ENCODE measurements at places on chromosomes 5 and 9.
A peak's percentile ranks its signal among the peaks of the same experiment; 100 is the strongest.

DNA sequence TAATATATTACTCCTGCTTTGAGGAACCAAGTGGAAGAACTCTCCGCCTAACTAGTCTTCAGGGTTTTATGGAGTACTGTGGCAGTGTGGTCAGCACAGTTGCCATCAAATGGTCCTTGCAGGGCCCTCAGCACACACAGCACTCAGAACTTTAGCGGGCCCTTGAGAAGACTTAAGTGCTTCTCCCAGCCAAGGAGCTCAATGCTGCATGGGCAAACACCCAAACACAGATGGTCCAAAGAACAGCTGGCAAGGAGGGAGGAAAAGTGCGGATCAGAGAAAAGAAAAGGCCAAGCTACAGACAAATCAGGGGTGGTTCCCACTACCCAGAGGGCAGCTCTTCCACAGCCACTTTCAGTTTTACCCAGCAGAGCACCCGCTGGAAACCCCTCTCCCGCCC is 98.6 kb downstream of the SPOCK1 start:
- DNase-seq, result no peak

DNA sequence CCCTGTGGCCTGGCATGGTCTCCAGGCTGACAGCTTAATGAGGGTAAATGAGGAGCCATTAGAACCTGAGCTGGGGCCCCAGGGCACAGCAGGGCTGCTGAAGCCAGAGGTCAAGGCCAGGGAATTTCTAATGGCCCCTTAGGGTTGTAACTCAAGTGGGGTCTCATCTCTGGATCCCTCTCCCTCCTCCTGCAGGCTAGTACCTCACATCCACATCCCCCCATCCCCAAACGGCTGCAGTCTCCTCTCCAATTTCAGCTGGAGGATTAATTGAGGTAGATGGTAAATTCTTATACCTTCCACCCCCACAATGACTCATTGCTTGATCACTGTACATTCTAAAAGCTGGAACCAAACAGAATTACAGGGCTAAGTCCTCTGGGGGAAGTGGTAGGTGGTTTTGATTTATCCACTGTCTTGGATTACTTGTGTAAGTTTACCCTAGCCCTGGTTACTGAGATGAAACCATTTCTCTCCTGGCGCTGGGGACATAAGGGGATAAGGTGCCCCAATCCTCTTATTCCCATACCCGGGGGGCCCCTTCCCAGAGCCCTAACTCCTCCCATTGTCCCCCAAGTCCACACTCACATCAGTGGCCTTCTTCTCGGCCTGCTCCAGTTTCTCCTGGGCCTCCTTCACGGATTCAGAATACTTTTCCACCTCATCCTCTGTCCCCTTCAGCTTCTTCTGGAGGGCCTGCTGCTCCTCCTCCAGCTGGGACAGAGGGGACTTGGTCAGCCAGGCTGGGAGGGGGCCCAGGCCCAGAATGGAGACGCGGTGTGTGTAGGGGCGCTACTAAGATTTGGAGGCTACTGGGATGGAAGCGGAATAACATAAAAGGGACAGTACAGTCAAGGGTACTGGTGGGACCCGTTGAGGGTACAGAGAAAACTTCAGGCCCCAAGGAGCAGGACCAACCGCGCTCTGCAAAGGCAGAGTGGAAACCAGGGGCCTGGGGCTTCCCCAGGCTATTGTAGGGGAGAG is 875 bp downstream of the TPM2 start:
- peak; percentile 67 for DNase-seq

DNA sequence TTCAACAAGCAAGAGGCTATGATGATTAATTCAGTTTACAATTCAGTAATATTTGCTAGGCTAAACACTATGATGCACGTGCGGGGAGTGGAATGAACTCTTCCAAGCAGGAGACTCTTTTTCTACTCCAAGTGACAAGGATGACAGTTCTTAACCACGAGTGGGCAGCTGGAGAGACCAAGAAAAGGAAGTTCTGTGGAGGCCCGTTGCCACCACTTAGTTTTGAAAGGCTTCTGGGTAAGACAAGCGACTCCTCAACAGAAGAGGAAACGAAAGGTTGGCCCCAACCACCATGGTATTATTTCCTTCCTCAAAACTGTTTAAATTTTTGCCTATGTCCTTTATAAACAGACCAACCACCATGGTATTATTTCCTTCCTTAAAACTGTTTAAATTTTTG is 2.8 kb downstream of the DCAF12 start:
- no peak for DNase-seq

DNA sequence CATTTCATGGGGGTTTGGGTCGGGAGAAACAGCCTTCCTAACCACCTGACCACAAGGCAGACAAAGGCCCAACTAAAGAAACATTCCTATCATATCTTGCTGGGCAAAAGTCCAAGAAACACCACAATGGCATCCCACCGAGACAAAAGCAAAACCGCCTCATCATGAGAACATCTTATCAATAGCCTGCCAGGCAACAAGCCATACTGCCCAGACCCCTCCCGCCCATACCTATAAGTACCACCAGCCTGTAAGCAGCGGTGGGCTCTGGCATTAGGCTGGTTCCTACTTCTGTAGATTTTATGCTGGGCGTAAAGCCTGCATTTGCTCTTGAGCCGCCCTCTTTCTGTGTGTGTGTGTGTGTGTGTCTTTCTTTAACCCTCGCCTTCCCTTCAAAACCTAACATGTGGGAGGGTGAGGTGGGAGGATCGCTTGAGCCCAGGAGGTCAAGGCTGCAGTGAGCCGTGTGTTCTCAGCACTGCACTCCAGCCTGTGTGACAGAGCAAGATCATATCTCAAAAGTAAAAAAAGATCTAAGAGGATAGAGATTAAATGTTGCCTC is 56.9 kb downstream of the PDE6A start:
- DNase-seq, result peak; percentile 89

GRCh38 chr5:146725025-146725424 is 153.5 kb downstream of the PPP2R2B start:
- DNase-seq, result no peak

GRCh38 chr5:499233-500209 is 24.7 kb downstream of the SLC9A3 start:
- no peak for DNase-seq

DNA sequence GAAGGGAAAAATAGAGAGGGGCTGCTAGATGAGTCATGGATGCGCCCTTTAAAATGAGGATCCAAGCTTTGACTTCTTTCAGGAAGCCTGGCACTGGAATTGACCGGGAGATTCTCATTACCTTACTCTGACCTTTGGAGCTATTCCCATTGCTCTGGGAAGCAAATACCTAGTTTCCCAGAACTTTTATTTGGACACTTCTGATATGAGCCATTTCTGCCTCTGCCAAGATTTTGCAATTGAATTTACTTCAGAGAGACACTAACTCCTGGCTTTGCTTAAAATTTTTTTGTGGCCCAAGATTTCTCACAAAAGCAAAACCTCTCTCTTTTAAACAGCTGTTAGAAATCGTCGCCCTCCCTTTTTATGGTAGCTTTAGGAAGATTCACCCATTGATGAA is 15.7 kb upstream of the AGXT2 start:
- DNase-seq, result no peak

DNA sequence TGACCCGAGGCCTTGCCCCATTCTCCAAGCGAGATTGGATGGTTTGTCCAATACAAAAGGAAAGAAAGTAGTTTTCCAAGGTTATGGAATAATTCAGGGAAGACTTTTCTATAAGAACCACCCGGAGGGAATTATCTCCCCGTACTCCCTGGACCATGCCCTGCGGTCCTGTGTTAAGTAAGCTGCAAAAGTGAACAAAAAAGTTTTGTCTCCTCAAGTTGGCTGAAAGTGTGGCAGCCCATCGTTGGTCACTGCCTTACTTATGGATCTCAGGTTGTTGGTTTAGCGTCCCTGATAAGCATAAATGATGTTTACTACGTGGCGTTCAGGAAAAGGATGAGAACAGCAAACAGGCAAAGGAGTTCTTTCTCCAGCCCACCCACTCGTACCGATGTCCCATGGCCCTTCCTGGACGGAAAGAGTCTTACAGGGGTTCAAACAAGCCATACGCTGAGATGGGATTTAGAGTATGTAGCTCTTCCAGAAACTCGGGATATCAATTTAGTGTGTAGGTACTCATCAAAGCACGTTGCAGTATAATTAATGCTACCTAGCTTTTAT is 413 bp upstream of the AUH start:
- no peak for DNase-seq

DNA sequence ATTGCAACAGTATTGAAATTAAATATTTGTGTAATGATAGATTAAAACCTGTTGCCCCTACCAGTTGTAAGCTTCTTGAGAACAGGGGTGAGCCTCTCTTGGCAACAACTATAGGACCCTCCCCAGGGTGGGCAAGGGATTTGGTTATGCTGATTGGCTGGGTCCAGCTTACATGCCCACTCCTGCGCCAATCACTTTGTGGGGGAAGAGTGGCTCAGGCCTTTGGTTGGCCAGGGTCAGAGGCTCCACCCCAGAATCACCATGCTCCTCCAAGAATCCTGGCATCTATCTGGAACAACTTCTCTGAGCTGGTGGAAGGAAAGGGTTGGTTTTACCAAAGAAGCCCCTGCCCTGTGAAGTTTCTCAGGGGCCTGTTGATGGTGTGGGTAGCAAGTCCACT is 8.6 kb upstream of the PITX1 start:
- DNase-seq, result no peak

DNA sequence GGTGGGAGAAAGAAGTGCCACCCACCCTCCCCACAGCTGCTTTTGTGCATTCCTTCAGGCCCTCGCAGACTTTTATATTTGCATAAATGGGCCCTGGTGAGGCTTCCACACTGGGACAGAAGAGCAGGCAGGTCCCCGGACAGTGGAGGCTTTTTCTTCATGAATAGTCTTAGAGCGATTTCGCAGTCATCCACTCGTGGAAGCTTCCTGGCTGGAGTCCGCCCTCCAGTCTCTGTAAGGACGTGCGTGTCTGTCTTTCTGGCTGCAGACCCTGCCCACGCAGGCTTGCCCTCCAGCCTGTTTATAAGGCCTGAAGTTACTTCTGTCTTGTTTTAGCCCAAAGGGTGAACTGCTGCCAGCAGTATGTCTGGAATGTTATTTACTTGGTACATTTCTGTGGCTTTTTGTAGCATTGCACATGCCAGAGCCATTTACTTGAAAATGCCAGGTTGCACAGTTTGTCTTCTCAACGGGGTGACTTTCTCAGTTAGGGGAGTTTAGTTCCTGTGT is 195.7 kb downstream of the AOPEP start:
- DNase-seq, result peak; percentile 98

- no peak for DNase-seq
These were observed 77.1 kb upstream of the CNTLN start for GRCh38 chr9:17057729-17058128.

- DNase-seq, result peak; percentile 60
These were observed 146.5 kb downstream of the FANCC start for GRCh38 chr9:95171001-95171400.

GRCh38 chr9:107824556-107824955 is 335.0 kb upstream of the KLF4 start:
- DNase-seq, result no peak

DNA sequence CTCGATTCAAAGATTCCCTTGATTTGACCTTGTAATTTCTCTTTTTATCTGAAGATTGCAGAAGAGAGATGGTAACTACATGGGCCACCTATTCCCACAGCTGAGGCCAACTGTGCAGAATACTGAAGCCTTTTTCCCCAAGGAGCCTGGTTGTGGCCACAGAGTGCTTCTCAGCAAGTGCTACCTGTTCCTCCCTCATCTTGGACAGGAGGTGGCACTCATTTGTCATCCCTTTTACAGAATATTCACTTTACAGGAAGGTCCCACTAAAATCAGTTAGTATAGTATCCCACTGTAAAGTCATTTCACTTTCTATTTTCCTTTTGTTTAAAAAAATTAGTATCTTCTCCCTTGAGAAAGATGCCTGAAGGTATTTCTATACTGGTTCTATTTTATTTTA is 346.4 kb downstream of the ARL15 start:
- no peak for DNase-seq

- DNase-seq, result no peak
These were observed 270.3 kb downstream of the SPOCK1 start for GRCh38 chr5:137228816-137229215.

DNA sequence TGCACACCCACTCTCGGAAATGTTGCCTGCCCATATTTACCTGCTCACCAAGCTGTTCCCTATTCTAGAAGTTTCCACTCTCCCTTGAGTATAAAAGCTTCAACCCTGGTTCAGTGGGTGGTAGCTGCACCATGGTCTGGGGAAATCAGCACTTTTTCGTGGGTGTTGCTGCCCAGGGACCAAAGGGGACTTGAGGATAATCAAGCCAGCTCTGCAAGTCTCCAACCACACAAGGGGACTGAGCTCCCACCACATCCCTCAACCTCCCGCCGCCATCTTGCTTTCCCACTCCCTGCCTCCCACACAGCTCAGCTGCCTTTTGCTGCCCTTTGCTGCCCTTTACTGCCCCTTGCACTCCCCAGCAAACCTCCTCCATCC is 210.0 kb downstream of the AUH start:
- DNase-seq, result no peak

DNA sequence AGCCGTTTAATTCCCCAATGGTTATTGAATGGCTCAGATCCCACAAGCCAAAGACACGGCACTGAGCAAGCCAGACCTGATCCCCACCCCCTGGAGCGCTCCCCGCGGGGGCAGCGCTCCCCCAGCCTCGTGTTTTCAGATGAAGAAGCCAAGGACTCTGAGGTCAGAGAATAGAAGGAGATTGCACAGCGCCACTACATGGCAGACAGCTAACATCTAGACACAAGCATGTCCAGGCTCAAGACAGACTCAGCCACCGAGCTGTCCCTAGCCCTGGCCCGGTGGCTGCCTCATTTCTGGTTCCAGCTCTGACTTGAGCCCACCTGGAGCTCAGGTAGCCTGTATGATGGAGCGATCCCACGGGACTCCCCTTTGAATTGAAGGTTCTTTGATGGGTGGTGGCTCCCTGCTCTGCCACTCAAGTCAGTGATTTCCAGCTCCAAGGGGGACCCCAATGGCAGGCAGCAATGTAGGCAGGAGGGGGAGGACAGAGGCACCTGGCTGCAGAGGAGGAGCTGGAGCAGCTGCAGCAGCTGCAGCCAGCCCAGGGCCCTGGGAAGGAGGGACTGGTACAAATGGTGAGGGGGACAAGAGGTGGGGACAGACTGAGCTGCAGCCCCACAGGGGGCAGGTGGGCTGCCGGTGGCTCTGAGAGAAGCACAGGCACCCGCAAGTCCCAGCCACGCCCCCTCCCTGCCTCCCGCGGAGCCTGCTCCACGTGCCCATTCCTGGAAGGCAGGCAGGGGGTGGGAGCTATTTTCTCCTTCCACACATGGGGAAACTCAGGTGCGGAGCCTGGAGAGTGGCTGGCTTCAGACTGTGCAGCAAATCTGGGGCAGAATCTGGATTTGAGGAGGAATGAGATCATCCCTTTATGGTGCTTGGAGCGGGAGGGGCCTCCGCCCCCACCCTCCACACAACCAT is 40.2 kb downstream of the NTNG2 start:
- DNase-seq, result no peak

GRCh38 chr5:98521821-98522220 is 251.6 kb upstream of the RGMB start:
- DNase-seq, result no peak

DNA sequence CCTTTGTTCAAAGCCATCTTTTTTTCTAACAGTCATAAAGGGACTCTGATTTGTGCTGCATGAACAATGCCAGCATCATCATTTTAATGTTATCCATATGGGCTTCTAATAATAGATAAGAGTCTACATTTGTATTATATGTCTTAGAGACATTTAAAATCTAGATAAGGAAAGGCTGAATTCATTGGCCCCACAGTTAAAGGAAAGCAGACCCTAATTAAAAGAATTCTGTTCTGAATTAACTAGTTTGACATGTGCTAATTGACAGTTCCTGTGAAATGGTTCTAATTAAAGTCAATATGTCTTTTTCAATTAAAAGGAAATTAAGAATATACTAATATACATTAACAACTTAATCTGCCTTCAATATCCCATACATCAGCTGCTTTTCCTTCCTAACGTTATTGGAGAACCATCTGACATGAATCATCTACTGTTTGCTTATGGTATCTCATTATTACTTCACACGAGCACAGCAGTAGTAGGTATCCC is 104.7 kb downstream of the NR2F1-AS1 start:
- no peak for DNase-seq

All from fibroblast of skin of scalp (primary cell).